ENCODE measurements at places on chromosomes 6 and 20.

DNA sequence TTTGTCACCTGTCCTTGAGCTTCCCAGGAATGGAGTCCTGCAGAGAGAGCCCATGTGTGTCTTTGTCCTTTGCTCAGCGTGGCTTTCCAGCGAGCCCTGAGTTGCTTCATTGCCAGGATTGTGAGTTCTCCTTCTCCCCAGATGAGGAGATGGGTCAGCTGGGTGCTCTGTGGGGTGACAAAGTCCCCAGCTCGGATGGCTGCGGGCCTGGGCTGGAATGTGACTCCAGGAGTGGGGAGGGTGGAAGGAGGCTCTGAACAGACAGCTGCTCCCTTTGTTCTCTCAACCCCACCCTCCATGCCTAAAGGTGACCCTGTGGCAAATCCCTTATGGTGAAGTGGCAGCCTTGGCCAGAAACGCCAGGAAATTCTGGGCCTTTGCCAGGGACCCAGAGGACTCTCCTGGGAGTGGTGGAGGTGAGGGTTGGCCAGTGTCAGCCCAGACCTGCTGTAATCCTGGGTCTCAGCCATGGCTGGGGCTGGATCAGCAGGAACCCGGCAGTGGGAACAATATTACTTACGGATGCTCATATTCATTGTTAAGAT is 44.4 kb upstream of the CST5 start:
- DNase-seq: no peak

- no peak for DNase-seq
These were observed 5.0 kb upstream of the CD40 start for GRCh38 chr20:46113113-46113470.

DNA sequence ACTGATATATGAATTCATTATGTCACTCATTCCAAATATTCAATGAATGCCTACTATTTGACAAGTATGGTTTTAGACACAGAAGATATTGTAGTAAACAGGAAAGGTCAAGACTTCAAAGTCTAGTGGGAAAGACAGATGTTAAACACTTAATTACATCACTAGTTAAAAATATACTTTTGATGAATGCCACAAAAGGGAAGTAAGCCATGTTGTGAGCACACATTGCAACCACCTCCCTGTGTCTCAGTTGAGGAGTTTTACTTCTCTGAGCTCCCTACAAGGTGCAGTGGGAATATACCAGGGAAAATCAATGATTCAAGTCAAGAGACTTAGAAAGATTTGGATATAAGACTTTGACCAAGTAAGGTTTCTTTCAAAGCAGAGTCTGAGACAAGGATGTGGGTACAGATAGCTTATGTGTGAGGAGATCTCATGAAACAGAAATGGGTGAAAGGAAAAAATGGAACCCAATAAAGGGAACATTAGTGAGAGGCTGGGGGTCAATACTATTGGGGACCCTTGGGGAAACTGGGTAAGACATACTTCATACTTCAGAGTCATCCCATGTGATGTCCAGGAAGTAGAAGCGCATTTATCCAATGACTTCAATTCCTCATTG is 503.7 kb downstream of the KIF16B start:
- no peak for DNase-seq

GRCh38 chr6:21116736-21117135 is 476.8 kb upstream of the SOX4 start:
- DNase-seq: no peak

GRCh38 chr6:170366248-170366960 is 59.8 kb downstream of the FAM120B start:
- no peak for DNase-seq

GRCh38 chr6:63790334-63790733 is 154.7 kb downstream of the PHF3 start:
- no peak for DNase-seq

- no peak for DNase-seq
These were observed 109.7 kb upstream of the GMDS start for GRCh38 chr6:2355150-2355549.

GRCh38 chr6:7960848-7961247 is 50.3 kb upstream of the TXNDC5 start:
- DNase-seq: no peak

DNA sequence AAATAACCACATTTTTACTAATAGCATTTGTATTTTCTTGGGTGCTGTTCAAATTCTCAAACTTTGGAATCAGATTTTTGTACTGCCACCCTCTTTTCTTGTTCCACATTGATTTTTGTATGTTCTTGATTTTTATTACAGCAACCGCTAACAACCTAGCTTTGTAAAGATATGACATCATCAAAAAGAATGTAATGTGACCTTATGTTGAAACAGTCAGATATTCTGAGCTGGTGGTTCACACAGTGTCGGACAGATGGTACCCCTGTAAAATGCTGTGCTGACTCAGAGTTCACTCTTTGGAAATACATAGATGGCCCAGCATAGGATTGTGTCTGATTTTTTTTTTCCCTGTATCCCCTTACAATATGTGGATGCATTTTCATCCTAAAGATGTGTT is 118.9 kb downstream of the QKI start:
- no peak for DNase-seq

- DNase-seq: no peak
These were observed 14.5 kb downstream of the TFAP2A start for GRCh38 chr6:10400330-10400729.

GRCh38 chr6:35300848-35301247 is 3.2 kb downstream of the DEF6 start:
- no peak for DNase-seq

DNA sequence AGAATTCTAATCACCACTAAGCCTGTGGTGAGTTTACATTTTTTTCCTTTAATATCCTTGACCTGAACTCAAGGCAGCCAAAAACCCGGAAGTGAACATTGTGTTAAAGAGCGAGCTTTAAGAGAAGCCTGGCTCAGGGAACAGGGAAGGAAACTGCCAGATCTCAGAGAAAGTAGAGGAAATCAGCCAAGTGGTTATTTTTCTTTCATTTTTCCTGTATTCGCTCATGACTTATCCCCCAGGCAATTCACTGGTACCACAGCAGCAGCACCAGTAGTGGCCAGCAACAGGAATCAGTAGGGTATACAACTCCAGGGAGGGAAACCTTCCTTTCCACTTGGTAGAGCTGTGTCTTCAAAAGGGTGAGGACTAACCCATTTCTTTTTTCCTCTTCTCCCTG is 89.6 kb upstream of the HMGCLL1 start:
- DNase-seq: no peak

GRCh38 chr6:145878591-145879295 is 64.1 kb upstream of the FBXO30 start:
- no peak for DNase-seq

- DNase-seq: no peak
These were observed 26.7 kb upstream of the IPCEF1 start for GRCh38 chr6:154383273-154383672.

DNA sequence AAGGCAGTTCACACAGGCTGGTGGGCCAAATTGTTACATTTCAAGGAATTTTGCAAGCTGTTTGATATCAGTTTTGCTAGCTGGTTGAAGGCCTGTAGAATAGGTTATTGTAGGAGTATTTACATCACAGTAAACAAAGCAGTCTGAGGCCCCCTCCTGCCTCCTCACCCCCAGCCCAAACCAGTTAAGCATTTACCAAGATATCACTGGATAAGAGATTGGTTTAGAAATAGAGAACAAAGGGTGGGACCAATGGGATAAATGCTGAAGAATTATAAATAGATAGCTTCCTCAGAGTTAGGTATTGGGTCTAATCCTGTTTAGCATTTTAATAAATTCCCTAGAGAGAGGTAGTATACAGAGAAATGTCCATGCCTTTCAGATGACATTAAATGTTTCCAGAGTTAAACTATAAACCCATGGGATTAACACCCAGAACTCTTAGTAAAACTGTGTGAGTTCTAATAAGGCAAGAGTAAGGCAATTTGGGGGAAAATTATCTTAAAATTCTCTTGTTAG is 2.3 kb upstream of the PHACTR2 start:
- no peak for DNase-seq

DNA sequence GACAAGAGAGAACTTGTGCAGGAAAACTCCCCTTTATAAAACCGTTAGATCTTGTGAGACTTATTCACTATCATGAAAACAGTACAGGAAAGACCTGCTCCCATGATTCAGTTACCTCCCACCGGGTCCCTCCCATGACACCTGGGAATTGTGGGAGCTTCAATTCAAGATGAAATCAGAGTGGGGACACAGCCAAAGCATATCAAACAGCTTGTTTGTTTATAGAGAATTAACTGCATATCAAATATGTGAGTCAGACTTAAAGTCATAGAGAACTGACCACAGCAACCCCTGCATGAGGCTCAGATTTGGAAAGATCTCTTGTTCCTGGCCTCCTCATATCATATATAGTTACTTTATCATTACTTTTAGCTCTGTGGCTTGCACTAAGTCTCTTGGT is 29.1 kb upstream of the HDAC2 start:
- no peak for DNase-seq

DNA sequence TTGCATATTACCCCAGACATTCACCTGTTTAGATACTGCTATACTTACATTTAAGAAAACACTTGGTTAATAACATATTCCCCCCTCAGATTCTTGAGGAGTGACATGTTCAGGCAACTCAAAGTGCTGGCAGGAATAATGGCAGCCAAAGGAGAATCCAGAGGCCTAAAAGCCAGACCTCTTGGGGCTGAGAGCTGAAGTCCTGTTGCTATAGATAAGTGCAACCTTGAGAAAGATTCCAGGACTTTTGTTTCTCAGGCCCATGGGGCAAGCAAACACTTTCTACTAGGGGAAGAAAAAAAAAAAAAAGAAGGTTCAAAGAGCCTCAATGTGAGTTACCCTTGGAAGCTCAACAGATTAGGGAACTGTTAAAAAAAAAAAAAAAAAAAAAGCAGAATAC is 132.8 kb upstream of the BEND3 start:
- DNase-seq: no peak

- no peak for DNase-seq
These were observed 22.2 kb downstream of the TFEB start for GRCh38 chr6:41713159-41713649.

GRCh38 chr20:35120012-35120701 is 27.0 kb downstream of the EDEM2 start:
- DNase-seq: no peak

DNA sequence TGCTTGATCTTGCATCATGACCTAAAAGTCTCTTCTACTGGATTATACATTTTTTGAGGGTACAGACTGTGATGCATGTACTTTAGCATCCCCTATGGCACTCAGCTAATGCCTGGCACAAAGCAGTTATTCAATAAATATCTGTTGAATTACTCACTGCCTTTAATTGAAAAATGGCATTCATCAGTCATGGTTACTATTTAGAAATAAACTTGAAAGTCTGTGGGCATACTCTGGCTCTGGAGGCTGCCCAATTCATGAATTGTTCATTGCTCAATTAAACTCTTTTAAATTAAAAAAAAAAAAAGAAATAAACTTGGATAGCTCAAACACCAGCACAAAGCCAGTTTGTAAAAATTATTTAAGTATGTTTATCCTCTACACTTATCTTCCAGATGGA is 40.0 kb downstream of the HEBP2 start:
- no peak for DNase-seq

DNA sequence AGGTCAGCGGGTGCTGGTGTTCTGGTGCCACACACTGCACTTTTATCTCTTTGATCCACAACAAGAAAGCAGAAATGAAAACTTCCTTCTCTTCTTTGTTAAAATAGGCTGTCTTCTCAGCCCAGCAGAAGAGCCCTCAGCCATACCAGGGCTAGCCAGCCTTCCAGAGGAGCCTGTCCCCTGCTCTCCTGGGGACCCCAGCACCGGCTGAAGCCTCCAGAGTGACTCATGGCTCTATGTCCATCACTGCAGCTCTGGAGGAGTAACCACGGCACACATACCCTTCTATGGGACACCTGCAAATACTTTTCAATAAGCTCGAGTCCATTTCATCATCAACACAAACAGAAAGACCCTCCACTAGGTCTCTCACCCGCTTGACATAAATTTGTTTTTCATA is 135.6 kb upstream of the CST7 start:
- DNase-seq: no peak

DNA sequence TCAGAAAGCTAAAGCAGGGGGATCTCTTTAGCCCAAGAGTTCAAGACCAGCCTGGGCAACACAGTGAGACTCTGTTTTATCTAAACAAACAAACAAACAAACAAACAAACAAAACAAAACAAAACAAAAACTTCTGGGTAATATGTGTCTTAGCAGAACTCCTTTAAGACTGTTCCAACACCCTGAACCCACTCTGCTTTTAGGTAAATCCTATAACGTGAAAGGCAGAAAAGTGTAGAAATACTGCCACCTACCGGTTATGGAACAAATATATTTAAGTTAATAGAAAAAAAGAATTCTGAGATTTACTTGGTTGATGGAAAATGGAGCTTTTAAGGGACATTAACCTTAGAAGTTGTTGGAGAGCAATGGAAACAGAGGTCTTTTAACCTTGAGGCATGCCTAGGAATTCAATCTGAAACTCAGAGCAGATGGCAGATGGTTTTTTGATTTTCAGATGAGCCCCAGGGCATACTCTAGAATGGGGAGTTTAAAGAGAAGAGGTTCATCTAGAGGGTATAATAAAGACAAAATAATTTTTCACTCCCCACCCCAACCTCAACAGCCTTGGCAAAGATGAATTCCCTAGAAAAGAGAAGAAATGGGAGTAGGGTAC is 38.5 kb downstream of the SOD2 start:
- DNase-seq: no peak

DNA sequence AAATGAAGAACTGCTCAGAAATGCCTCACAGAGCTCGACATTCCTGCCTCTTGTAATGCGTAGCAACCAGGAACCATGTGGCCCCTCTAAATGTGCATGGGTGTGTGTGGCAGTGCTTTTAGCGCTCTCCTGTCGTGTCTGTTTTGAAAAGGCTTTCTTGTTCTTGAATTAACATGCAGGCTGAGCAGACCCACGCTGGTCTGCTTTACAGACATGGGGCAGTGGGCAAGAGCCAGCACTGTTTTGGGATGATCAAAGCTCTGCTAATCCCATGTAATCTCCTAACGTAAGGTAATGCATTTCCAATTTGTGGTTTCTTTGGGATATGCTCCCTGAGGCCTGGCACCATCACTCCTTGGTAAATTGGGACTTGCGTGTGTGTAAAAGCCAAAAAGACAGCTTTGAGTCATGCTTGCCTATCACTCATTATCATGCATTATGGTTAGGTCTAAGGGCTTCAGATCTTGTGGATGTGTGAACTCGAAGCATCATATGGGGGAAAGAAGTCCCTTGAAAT is 11.8 kb downstream of the RIPOR2 start:
- no peak for DNase-seq

GRCh38 chr20:43710370-43711044 is 16.3 kb downstream of the GTSF1L start:
- no peak for DNase-seq

Measured in cortex of kidney (tissue), 1 donor.